ENCODE measurements at places on chromosomes 1 and 21.

GRCh38 chr1:195663549-195664280, 944.5 kb downstream of the KCNT2 start:
- no peak for DNase-seq

- DNase-seq: no peak
These were observed 28.5 kb downstream of the PLPP3 start for GRCh38 chr1:56550859-56551188.

DNA sequence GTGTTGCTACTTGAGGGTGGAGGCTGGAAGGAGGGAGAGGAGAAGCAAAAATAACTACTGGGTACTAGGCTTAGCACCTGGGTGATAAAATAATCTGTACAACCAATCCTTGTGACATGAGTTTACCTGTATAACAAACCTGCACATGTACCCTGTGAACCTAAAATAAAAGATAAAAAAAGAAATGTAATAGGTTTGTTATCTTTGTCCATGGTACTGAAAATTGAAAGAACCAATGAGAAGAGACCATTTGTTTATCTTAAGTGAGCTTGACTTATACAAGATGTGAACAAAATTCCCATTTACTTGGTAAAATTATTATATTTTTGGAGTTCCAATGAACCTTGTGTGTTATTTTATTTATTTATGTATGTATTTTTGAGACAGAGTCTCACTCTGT, 11.1 kb upstream of the USP25 start:
- DNase-seq: no peak

GRCh38 chr1:70874063-70874462, 173.6 kb downstream of the PTGER3 start:
- no peak for DNase-seq

GRCh38 chr1:21854090-21854750, 42.2 kb downstream of the LDLRAD2 start:
- no peak for DNase-seq

GRCh38 chr1:156489166-156489934, 11.2 kb downstream of the MEF2D start:
- no peak for DNase-seq

GRCh38 chr1:164466001-164466421, 93.0 kb upstream of the PBX1 start:
- no peak for DNase-seq

- no peak for DNase-seq
These were observed 12.1 kb upstream of the SELENBP1 start for GRCh38 chr1:151384584-151384983.

- no peak for DNase-seq
These were observed 19.9 kb downstream of the REG4 start for GRCh38 chr1:119791377-119791776.

DNA sequence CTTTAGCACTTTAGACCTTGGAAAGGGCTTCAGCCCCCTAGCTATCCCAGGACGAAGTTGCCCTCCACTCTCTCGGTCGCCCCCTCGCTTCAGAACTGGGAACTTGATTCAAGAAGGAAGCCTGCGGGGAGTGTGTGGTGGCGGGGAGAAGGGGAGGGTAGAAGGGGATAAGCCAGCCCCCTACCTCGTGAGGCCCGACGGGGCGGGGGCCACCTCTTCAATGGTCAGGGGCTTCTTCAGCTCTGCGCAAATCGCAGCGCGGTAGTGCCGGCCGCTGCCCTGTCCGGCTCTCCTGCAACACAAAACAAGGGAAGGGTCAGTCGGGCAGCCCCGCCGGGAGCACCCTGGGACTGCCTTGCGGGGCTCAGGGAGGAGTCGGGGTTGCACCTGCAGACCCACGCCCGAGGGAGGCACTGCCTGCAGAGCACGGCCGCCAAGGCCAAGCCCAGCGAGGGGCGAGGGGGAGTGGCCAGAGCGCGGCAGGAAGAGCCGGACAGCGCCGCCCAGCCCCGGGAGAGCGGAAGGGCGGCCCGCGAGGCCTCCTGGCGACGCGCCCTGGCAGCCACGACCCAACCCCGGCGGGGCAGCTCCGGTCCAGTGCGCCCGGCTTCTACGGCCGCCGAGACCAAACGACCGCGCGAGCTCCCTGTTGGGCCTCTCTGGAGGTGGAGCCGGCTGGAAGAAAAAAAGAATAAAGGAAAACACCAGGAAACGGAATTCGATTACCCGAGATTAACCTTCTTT, 56.2 kb upstream of the RASAL2 start:
- DNase-seq: peak; percentile 65

DNA sequence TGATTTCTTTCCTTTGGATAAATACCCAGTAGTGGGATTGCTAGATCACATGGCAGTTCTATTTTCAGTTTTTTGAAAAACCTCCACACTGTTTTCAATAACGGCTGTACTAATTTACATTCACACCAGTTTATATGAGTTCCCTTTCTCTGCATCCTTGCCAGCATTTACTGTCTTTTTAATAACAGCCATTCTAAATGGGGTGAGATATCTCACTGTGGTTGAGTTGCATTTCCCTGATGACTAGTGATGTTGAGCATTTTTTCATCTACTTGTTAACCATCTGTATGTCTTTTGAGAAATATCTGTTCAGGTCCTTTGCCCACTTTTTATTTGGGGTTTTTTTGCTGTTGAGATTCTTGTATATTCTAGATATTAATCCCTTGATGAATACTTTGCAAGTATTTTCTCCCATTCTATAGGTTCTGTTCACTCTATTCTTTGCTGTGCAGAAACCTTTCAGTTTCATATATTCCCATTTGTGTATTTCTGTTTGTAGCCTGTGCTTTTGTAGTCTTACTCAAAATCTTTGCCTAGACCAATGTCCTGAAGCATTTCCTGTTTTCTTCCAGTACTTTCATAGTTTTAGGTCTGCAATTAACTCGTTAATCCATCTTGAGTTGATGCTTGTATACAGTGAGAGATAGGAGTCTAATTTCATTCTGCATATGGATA, 7.3 kb downstream of the HENMT1 start:
- no peak for DNase-seq

- DNase-seq: no peak
These were observed 23.5 kb downstream of the COL6A1 start for GRCh38 chr21:46005081-46005480.

DNA sequence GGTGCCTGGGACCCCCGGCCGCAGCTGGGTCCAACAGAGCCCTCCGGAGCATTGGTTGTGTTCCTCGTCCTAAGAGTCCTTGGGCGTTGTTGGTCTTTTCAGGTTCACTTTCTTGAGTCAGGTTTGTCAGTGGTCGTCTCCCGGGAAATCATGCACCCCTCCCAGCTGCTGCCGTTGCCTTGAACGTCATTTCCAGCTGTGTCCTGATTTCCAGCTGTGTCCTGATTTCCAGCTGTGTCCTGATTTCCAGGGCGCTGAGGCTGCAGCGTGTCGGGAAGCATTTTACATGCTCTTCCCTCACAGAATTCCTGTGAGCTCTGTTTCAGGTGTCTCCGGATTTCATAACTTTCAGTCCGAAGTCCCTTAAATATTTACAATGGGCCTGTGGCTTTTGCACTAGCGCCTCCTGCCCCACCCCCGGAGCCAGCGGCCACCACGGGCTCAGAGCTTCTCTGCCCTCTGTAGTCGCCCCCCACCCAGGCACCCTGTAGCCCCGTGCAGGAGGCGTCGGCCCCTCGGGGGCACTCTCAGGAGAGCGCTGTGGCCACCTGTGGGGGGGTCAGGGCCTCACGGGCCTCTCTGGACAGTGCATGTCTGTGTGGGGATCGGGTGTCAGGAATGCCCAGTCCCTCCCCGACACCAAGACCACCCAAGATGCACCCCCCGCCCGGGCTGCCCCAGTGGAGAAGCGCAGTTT, 66.7 kb downstream of the COL18A1 start:
- DNase-seq: peak; percentile 92

DNA sequence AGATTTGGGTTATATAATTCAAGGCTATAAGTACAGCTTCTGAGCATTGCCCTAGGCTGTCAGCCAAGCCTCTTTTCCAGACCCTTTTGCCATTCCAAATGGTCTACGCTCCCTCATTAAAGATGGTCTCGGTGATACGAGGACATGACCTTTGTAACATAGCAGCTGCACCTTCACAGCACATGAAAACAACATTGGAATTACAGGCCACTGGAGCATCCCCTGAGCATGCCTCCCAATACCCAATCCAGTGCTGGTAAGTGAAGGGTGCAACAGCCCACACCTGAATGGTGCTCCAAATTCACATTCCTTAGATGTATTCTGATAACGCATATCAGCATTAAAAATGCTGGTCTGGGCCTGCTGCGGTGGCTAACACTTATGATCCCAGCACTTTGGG, 20.1 kb upstream of the PTPRF start:
- DNase-seq: no peak

DNA sequence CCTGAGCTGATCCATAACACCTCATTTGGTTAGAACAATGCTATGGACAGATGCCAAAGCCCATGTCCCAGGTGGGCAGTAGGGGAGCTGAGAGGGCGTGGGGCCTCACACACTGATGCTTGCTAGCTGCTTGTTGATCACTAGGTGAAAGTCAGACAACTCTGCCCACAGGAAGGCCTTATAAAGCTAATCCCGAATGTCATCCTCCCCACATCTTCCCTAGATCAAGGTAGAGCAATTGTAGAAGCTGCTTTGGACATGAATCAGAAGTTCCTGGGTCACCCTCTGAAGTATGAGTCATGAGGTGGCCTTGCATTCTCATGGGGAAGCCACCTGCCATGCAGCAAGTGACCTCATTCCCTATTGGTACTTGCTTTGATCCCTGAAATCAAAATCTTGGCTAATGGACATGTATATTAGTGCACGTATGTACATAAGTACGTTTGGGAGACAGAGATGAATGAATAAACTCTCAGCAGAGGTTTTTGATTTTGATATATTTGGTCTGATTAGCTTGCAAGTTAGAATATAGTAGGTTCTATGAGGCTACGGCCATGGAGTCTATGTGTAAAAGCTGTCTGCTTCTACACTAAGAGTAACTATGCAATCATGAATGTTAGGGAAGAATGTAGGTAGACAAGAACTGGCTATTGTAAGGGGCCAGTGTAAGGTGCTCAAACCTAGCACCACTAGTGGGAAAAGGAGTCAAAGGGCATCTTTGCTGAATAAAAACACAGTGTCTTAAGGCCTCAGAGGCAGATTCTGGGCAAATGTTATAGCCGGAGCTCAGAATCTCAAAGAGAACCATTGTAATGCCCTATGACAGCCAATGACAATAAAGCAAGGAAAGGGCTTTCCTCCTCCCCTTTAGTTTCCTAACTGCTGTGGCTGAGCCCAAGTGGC, 52.6 kb downstream of the ABCA4 start:
- DNase-seq: no peak

- no peak for DNase-seq
These were observed 47.3 kb downstream of the CLIC6 start for GRCh38 chr21:34715985-34716596.

DNA sequence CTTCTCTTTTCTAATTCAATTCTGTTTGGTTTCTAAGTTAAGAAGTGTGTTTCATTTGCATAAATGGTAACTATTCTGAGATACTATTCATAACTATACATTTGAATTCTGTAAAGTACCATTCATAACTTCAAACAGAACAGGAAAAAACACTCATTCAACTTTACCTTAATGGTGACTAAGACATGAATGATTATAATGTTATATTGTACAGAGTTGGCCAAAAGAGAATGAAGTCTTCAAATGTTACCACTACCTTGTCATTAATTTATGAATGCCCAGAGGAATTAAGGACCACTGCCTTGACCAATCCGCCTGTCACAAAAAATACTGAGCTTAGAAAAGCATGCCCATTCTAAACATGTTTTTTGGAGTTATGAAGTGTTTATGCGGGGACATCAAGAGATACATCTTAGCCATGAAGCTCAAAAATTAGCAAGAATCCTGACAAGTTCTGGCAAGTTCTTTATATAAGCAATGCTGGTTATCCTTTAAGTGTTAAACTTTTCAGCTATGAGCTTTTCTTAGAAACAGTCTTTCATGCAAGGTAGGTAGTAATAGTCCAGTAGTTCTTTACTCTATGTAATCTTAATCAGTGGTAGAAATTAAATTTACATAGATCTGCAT, 7.9 kb downstream of the WASF2 start:
- DNase-seq: no peak

- no peak for DNase-seq
These were observed 42.4 kb downstream of the PLPPR4 start for GRCh38 chr1:99306644-99307043.

DNA sequence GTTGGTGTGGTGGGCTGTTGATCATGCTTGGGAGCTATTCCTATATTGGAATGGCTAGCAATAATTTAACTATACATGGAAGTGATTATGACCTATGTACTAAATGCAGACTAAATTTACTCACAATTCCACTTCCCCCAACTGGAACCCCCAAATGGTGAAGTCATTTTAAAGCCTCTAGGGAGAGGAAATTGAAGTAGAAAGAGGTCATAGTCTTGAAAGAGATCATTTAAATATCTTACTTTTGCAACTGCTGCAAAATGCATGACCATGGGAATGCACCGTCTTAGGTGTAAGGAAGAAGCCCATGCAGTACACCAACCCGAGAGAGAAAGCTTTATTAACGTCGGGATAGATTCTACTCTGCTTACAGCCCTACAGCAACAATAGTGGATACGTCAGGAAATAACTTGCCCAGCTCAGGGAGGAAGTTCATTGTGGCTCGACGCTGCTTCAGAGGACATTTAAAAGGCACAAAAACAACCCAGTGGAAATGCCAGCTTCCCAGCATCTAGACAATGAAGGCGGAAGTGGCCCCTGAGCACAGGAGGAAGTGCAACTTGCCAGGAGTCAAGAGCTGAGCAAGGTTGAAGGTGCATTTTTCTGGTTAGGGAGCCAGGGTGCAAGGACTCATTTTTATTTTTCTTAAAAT, 26.5 kb downstream of the CYYR1 start:
- peak; percentile 8 for DNase-seq

DNA sequence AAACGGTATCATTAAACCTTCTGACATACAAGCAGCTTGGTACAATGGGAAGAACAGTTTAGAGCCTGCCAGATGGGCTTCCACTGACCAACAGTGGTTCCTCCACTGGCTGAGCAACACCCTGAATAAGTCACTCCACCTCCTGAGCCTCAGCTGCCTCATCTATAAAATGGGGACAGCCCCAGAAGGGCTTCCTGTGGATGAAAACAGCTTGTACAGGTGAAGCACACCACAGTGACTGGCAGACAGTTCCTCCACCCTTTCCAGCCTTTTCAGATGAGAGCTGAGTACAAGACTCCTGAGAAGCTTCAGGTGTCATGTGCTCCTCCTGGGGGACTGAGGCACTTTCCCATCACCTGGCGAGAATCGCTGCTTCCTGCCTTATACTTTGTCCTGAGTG, 2.1 kb downstream of the CAPZB start:
- DNase-seq: no peak

- no peak for DNase-seq
These were observed 630.4 kb downstream of the PTPRC start for GRCh38 chr1:199269241-199269640.

DNA sequence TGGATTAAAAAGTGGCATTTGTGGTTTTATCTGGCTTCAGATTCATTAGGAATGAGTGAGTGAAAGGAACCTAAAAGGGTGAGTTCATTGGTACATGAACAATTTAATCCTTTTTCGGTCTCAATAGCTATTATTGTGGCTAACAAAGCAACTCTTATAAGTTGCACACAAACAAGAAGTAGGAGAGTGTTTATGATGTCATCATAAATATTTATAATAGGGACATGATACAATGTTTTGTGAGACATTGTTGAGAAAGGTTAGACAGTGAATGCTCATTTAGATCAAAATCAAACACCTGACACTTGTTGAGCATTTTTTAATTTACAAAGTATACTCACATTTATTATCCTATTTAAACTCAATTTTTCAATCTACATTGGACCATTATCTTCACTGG, 363.4 kb downstream of the PDE4B start:
- no peak for DNase-seq
